ENCODE measurements at places on chromosomes 2 and 18.
A peak's percentile ranks its signal among the peaks of the same experiment; 100 is the strongest.

- no peak for DNase-seq
Observed at GRCh38 chr18:79523206-79523735, 127.5 kb downstream of the NFATC1 start.

DNA sequence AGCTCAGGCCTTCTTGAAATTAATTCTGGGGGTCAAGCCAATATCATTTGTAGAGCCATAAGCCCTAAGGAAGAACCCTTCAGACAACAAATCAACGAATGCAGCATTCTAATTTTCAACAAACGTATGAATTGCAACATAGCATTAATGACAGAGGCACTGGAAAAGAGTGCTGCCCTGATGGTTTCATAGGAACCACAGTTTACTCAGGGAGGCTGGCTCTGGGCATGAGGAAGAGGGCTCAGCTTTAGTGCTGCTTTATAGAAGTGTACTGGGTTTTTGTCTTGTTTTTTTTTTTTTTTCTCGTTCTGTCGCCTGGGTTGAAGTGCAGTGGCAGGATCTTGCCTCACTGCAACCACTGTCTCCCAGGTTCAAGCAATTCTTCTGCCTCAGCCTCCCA, 36.1 kb upstream of the CAB39 start:
- no peak for DNase-seq

- DNase-seq, result no peak
Observed at GRCh38 chr2:115083225-115083624, 640.8 kb downstream of the DPP10 start.

- DNase-seq, result no peak
Observed at GRCh38 chr18:10659000-10659399, 133.2 kb downstream of the NAPG start.

DNA sequence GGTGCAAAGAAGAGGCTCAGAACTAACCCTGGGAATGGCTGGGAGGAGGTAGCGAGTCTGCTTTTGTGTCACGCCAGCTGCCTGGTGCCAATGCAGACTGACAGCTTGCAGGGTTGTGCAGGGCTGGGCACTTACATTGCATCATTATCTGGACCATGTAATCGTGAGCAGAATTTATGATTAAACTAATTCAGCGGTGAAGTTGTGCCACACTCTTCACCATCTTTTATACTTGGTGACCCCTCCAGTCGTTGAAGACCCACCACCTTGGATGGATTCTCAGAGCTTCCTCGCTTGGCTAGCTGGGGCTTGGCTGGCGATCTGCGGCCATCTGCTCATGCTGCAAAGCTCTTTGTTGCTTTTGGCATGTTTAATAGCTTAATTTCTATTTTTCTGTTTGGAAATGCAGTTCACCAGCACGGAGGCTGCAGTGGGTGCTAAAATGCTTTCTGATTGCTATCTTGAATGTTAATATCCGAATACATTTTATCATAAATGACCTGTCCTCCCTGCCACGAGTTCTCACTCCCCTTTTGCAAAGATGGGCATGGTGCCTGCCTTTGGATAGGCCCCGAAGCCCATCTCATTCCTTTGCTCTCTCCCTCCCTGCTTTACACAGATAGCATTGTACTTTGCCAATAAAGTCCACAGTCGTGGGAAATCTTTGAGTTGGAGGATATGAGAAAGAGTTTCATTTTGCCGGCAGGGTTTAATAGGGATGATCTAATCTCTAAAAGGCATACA, 188.2 kb downstream of the PRKCE start:
- DNase-seq, result no peak

DNA sequence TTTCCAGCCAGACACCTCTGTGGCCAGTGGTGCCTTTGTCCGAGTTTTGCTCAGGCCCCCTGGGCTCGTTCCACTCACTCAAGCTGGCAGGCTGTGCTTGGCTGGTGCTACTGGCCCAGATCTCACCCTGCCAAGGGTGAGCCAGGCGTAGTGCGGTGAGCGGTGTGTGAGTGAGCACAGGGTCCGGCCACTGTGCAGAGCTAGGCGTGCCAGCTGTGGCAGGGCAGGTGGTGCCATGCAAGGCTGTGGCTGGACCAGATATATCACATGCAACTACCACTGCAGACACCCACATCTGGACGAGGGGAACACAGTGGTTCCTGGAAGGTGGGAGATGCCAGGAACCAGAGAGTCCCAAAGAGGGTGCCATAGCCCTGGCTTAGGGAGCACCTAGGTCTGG, 70.1 kb downstream of the SRBD1 start:
- DNase-seq, result no peak

- no peak for DNase-seq
Observed at GRCh38 chr18:22847392-22847791, 85.7 kb upstream of the RBBP8 start.

GRCh38 chr2:166419616-166419934, 43.8 kb upstream of the SCN9A start:
- DNase-seq, result no peak

GRCh38 chr2:3651691-3652648, 6.0 kb upstream of the ALLC start:
- peak; percentile 27 for DNase-seq

GRCh38 chr2:233707940-233708644, 4.6 kb upstream of the UGT1A5 start:
- no peak for DNase-seq

GRCh38 chr18:23859466-23860336, 154.9 kb upstream of the TTC39C start:
- no peak for DNase-seq

DNA sequence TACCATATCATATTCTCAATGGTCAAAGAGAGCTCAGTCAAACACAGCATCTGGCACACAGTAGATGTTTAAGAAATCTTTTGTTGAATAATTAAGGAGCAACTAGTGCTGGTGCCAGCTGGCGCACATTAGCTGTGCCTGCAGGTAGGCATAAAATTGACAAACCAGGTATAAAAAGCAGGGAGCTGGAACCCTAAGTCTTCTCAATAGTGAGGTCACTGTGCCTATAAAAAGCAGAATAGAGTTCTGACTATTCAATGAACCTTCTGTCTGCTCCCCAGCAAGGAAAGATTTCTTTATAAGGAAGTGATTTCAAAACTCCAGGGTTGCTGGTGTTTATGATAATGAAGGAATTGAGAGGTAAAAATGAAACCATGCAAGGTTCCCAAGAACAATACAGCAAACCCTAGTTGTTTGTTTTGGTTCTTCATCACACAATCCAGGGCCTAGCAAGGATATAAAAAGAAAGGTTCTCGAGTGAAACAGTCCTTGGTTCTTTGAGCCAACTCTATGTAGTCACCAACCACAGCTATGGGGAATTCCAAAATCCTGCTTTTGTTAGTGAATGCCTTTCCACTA, 76.1 kb downstream of the THADA start:
- no peak for DNase-seq

DNA sequence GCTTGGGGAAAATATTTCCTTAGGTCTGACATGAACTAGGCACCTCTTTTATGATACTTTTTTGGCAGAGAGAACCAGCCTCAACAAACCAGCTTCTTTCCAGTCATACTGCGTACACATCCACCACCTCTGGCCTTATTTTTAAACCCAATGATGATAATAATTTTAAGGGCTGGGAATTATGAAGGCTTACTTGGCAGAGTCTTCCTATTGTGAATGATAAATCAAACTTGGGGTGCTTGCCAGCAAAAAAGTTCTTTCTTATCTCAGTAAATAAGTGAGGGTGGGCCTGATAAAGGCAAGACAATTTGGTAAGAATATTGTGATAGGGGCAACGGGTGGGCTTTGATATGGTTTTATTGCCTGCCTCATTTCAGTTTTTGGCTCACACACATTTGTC, 1230.2 kb upstream of the ZEB2 start:
- DNase-seq, result no peak

- no peak for DNase-seq
Observed at GRCh38 chr2:224405841-224406370, 4.0 kb upstream of the FAM124B start.

DNA sequence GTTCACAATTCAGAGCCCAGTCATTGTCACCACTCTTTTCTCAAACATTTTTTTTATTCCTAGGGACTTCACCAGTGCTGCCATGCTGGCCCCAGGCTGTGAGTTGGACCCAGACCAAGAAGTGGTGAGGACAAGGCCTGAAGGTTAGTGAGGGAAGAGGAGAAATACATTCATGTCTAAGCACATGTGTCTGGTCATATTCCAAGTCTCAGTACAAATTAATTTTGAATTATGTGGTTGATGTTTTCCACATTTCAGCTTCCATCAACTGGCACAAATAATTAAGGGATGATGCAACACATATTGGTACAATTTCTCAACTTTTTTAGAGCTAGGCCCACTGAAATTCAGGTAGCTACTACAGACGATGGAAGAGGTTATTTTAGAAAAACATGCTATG, 106.6 kb upstream of the UPP2 start:
- no peak for DNase-seq

GRCh38 chr18:43115076-43115921, at the start of gene RIT2:
TSS of gene RIT2 (minus strand) at chr18:43115685.
- no peak for DNase-seq

GRCh38 chr2:64939332-64939917, 49.8 kb upstream of the SLC1A4 start:
- no peak for DNase-seq

All from activated gamma-delta T cell treated with anti-CD3 and anti-CD28 coated beads, Interleukin-2, amount 50 U/mL, for 16 hours (primary cell).